ENCODE measurements at places on chromosomes 16 and 17.

DNA sequence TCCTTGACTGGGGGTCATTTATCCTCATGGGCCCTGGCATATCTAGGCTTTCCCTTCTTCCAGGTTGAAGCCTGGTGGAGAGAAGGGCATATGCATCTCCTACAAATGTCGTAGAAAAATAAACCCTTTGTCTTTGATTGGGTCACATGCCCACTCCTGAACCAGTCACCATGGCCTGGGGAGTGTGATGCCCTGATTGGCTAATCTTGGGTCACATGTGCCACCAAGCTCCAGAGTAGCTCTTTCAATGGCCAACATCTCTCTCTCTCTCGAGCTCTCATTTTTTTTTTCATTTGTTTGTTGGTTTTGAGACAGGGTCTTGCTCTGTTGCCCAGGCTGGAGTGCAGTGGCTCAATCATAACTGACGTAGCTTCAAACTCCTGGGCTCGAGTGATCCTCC lies 5.6 kb upstream of the XPO6 start:
- peaks cover 6% of the 10 kb centered on the region for H3K4me1 ChIP-seq
- DNase-seq = no peak
- no peaks in the 10 kb centered on the region for H3K36me3 ChIP-seq

DNA sequence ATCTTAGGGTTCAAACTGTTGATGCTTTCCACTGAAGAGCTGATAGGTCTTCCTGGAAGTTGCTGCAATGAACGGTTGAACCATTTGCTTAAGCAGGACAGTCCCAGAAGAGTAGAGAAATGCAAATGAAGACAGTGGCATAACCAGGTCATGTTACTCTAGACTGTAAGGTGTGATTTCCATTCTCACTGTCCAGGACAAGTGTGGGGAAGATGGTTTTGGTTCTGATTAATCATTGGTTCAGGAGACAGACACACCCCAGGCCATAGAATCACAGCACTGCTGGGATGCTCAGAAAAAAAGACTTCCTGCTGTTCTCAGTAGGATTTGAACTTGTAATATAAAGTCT lies 34.8 kb upstream of the XYLT2 start:
- no peaks in the 10 kb centered on the region for H3K27me3 ChIP-seq
- H3K27ac ChIP-seq = no peak overlapping the region
- H3K4me1 ChIP-seq = no peaks in the 10 kb centered on the region

- H3K4me1 ChIP-seq = no peaks in the 10 kb centered on the region
- H3K27me3 ChIP-seq = no peaks in the 10 kb centered on the region
- DNase-seq = no peak
- H3K27ac ChIP-seq = no peak overlapping the region
- H3K4me3 ChIP-seq = no peak overlapping the region
- no peaks in the 10 kb centered on the region for H3K36me3 ChIP-seq
Measured at GRCh38 chr16:9170470-9170869, 79.0 kb downstream of the HAPSTR1 start.

- peaks cover 46% of the 10 kb centered on the region for H3K4me1 ChIP-seq
- peak overlapping the region; percentile 3 for H3K27ac ChIP-seq
- no peak overlapping the region for H3K4me3 ChIP-seq
- H3K27me3 ChIP-seq = no peaks in the 10 kb centered on the region
Measured at GRCh38 chr16:68072038-68072695, 13.0 kb upstream of the NFATC3 start.

DNA sequence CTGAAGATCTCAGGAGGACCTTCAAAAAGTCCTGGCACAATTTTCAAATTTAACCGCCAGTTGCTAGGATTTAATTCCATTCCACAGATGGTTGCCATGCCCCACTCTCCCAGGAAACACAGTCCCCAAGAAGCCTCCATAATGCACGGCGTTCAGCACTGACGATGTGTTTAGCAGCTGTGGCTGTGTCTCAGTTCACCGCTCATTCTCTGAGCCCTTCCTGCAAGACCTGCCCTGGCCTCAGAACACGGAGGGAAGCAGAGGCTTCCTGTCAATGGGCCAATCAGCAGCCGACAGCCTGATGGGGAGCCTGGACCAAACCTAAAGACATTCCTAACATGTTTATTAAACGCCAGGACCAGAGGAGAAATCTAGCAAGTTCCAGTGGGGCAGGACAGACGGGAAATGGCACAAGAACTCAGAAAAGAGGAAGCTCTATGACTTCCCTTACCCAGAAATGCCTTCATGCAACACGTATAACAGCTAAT lies 4.9 kb downstream of the MYLK3 start:
- H3K27ac ChIP-seq = peak overlapping the region; percentile 61
- peaks cover 2% of the 10 kb centered on the region for H3K4me1 ChIP-seq
- no peak for DNase-seq
- H3K27me3 ChIP-seq = no peaks in the 10 kb centered on the region
- H3K36me3 ChIP-seq = no peaks in the 10 kb centered on the region
- no peak overlapping the region for H3K4me3 ChIP-seq

GRCh38 chr17:49901460-49902331 lies 53.8 kb upstream of the TAC4 start:
- peak; percentile 66 for DNase-seq
- no peaks in the 10 kb centered on the region for H3K36me3 ChIP-seq
- H3K27ac ChIP-seq = no peak overlapping the region
- H3K27me3 ChIP-seq = peaks cover 57% of the 10 kb centered on the region
- H3K4me1 ChIP-seq = no peaks in the 10 kb centered on the region
- no peak overlapping the region for H3K4me3 ChIP-seq

DNA sequence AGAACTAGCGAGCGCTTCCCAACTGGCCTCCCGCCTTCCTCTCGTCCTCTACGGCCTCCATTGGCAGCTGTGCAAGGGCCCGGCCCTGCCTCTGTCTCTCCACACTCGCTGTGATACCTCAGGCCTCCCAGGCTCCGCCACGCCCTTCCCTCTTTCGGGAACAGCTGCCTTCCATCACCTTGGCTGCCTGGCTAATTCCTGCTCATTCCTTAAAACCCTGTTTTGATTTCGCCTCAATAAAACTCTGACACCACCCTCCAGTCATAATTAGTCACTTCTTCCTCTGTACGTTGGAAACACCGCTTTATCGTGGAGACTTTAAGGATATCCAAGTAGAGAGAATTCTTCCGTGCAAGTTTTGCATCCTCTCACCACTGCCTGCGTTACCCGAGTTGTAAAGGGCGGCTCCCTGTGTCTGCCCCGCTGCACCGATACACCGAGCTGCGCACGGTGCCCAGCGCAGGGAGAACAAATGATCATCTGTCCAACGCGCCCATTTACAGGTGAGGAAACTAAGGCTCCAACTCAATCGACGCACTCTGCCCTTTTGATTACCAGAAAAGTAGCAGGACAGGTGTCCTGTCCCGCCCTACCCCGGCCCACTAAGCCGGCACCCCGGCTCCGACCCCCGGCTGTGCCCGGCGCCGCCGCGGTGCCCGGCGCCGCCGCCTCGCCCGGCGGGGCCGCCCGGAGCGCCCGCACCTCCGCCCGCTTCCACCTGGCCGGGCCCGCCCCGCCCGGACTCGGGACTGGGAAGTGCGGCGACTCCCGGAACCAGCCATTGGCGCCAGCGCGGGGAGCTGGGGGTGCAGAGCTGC lies 139.7 kb downstream of the SEC14L1 start:
- peaks cover 42% of the 10 kb centered on the region for H3K4me1 ChIP-seq
- DNase-seq = peak; percentile 77
- peak overlapping the region; percentile 36 for H3K27ac ChIP-seq
- H3K36me3 ChIP-seq = no peaks in the 10 kb centered on the region
- peak overlapping the region; percentile 71 for H3K4me3 ChIP-seq
- peaks cover 13% of the 10 kb centered on the region for H3K27me3 ChIP-seq

GRCh38 chr17:82592289-82592766 lies 55.9 kb downstream of the WDR45B start:
- no peaks in the 10 kb centered on the region for H3K27me3 ChIP-seq
- peak; percentile 84 for DNase-seq
- peaks cover 27% of the 10 kb centered on the region for H3K36me3 ChIP-seq
- peak overlapping the region; percentile 89 for H3K27ac ChIP-seq
- peaks cover 47% of the 10 kb centered on the region for H3K4me1 ChIP-seq

- DNase-seq = no peak
- no peaks in the 10 kb centered on the region for H3K36me3 ChIP-seq
- H3K4me1 ChIP-seq = no peaks in the 10 kb centered on the region
- H3K27ac ChIP-seq = no peak overlapping the region
- no peak overlapping the region for H3K4me3 ChIP-seq
Measured at GRCh38 chr17:62164747-62165722, 100.0 kb upstream of the MED13 start.

DNA sequence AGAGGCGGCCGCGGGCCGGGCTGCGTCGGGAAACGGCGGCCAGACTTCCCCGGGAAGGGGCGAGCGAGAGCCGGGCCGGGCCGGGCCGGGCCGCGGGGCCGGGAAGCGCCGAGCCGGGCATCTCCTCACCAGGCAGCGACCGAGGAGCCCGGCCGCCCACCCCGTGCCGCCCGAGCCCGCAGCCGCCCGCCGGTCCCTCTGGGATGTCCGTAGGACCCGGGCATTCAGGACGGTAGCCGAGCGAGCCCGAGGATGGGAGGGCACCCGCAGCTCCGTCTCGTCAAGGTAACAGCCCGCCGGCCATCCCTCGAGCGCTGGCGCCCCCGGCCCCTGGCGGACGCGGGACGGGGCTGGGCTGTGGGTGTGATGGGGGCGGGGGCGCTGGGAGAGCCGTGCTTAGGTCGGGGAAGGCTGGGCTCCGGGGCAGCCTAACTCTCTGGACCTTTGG lies at the start of gene CRHR1:
CRHR1 (plus strand) TSS at position 28 of the 448 bp plus-strand sequence; CDS start at position 253, 225 bp downstream.
- H3K27ac ChIP-seq = no peak within 1 kb of the TSS
- DNase-seq = no peak
- peaks cover 23% of the 10 kb centered on the region for H3K4me1 ChIP-seq

- H3K4me1 ChIP-seq = peaks cover 57% of the 10 kb centered on the region
- no peaks in the 10 kb centered on the region for H3K27me3 ChIP-seq
- no peaks in the 10 kb centered on the region for H3K36me3 ChIP-seq
- H3K4me3 ChIP-seq = no peak overlapping the region
- DNase-seq = no peak
Measured at GRCh38 chr16:89434490-89434889, 55.9 kb downstream of the ANKRD11 start.

DNA sequence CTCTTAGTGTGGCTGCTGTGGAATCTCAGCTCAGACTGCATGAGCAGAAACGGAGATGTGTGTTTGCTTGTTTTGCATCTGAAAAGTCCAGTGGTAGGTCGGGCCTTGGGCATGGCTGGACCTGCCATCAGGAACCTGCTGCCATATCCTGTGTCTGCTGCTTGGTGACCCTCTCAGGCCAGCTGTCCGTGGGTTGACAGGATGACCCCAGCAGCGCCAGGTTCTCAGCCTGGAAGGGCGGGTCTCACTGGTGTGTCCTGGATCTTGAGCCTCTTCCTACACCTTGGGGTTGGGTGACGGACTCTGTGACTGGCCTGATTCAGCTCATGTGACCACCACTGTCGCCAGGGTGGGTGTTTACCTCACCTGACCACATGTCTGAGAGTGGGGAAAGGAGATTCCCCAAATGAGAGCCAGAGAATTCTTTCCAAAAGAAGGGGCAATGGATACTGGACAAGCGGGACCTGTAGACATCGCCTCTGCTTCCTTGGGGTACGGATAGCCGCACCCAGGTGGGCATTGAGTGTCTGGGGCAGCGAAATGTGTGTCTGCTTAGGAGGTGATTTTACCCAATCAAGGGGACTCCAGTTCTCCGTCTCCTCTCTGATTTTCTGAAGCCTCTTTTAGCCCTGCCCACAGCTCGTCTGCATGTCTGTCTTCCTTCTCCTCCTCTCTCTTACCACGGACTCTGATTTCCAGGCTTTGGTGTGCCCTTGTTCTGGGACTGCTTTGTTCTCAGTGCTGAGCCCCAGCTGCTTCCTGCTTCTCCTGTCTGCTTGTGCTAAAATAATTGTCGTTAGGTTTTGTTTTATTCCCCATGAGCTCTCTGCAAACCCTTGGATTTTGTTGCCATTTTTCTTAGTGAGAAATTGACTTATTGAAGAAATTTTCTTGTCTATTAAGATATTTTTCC lies 399.7 kb downstream of the CPPED1 start:
- H3K36me3 ChIP-seq = peaks cover 16% of the 10 kb centered on the region
- DNase-seq = no peak
- no peaks in the 10 kb centered on the region for H3K27me3 ChIP-seq
- H3K4me1 ChIP-seq = no peaks in the 10 kb centered on the region

- H3K4me1 ChIP-seq = no peaks in the 10 kb centered on the region
- H3K4me3 ChIP-seq = no peak overlapping the region
- no peaks in the 10 kb centered on the region for H3K27me3 ChIP-seq
- no peak for DNase-seq
Measured at GRCh38 chr16:47236716-47237115, 93.0 kb upstream of the NETO2 start.

DNA sequence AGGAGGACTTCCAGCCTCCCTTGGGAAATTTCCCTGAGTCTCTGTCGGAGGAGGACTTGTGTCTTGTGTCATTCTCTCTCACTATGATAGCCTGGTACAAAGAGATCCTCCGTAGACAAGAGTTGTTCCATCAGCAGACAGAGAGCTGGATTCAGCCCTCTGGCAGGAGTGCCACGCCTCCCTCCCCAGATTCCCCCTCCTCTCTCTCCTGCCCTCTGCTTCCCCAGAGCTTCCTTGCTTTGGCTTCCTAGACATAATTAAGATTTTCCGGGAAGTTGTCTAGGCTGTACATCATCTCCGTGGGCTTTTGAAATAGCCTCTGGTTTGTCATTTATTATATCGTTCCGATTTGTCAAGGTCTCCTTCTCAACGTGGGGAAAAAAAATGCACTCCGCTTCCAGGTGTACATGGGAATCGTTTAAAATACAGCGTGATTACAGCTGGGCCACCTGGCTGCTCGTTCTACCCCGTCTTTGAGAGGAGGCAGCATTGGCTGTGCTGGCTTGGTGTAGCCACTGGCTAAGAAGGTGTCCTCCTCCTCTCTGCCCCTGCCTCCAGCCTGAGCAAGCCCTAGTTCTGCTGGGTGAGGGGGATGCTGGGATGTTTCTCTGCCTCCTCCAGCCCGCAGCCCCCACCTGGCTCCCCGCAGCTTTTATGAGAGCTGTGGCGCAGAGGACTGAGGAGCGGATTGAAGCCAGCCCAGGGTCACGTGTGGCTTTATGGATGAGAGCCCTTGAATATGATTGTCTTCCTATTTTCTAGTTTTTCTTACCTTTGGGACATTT lies 282.5 kb downstream of the SNX29 start:
- H3K4me1 ChIP-seq = peaks cover 13% of the 10 kb centered on the region
- H3K27ac ChIP-seq = no peak overlapping the region
- no peak for DNase-seq

GRCh38 chr17:45705123-45706009 lies 78.8 kb upstream of the CRHR1 start:
- no peak overlapping the region for H3K4me3 ChIP-seq
- no peak overlapping the region for H3K27ac ChIP-seq
- H3K36me3 ChIP-seq = no peaks in the 10 kb centered on the region
- no peaks in the 10 kb centered on the region for H3K4me1 ChIP-seq
- H3K27me3 ChIP-seq = peaks cover 33% of the 10 kb centered on the region
- DNase-seq = no peak

DNA sequence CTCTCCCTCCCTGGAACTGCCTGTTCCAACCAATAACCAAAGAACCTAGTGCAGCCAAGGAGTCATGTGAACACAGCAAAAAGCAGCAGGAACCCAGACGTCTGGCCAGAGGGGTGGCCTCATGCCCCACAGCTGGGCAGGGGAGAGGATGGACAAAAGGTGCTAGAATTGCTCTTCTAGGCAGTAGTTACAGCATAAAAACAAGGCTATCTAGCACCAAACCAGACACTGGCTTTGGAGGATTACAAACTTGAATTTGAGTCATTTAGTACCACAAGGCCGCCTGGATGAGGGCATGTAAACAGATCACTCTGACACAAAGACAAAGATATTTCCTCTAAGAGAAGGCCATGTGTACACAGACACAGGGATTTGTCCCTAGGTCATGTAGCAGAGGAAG lies 423.3 kb upstream of the MAF start:
- H3K36me3 ChIP-seq = no peaks in the 10 kb centered on the region
- H3K4me3 ChIP-seq = no peak overlapping the region
- DNase-seq = no peak
- H3K27ac ChIP-seq = no peak overlapping the region

Measured in lower lobe of right lung (tissue), 2 donors.